PC-9 (cell line): ENCODE measurements at places on chromosomes 3 and 15. TPM values are rescaled to one million over a fixed set of nuclear protein-coding genes. Genes with fewer than 3 reads are reported as not detected.
A peak's percentile ranks its signal among the peaks of the same experiment; 100 is the strongest.

GRCh38 chr15:25410649-25411048 is 28.2 kb downstream of the UBE3A start:
- no peak for DNase-seq

LIPH gene
- 38.4 and 44.7 TPM in 2 replicates for total RNA-seq

DNA sequence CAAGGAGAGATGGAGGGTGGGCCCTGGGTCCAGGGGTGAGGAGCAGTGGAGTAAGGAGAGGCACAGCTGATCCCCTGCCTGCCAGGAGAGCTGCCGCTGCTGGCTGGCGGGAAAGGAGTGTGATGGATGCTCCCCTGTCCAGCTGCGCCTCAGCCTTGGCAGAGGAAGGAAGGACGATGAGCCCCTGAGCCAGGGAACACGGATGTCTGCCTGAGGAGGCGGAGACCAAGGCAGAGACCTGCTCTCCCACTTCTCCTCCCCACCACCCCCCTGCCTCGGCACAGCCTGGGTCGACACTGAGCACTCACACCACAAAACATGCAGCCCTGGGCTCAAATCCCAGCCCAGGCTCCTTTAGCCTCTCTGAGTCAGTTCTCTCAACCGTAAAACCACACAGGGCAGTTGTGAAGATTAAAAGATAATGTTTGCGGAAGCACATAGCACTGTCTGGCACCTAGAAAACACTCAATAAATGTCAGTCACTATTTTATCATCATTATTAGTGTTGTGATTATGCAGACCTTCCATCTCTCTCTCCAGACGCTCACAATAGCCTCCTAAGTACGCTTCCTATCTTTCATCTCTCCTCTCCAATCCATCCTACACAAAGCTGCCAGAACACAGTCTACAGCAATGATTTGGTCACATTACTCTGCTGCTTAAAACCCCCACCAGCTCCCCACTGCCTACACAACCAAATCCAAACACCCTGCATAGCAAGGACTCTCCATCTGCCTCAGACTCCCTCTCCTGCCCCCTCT is 52.2 kb downstream of the SEMA5B start:
- DNase-seq: peak; percentile 87

- no peak for DNase-seq
These were observed 31.0 kb upstream of the RBMS3 start for GRCh38 chr3:29249829-29250345.

DNA sequence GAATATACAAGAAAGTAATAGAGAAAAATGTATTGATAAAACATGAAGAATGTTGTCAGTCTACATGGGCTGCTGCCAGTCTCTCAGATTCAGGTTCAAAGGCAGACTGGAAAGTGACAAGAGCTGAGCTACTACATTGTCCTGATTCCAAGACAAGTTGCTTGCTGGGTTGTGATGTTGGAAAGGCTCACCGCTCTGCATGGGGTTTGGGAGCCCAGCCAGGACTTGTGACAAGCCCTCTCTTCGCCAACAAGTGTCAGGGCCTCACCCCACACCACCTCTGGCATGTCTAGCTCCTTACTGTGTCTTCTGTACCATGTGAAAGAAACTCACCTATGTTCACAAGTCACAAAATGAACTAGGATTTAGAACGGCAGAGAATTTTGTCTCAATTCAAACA is 43.0 kb upstream of the SH3GL3 start:
- no peak for DNase-seq

DNA sequence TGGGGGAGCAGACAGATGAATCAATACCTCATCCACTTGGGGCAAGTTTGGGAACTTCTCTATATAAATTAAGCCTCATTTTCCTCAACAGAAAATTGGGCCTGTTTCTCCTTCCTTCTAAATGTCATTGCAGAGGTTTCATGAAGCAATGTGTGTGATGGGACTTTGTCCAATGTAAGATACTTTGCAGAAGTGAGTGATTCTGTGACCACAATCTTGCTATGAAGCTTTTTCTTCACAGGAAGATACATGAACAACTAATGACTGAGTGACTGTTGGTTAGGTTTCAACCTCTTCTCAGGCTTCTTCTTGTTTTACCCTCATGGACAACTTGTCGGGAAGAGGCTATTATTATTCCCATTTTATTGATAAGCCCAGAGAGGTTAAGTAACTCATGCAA is 11.0 kb downstream of the TMEM45A start:
- no peak for DNase-seq

LXN gene
- not detected in 2 replicates for total RNA-seq

RTF1 gene
- total RNA-seq: 35.0 and 55.7 TPM in 2 replicates

- no peak for DNase-seq
These were observed 166.8 kb downstream of the LPP start for GRCh38 chr3:188320757-188321156.

DNA sequence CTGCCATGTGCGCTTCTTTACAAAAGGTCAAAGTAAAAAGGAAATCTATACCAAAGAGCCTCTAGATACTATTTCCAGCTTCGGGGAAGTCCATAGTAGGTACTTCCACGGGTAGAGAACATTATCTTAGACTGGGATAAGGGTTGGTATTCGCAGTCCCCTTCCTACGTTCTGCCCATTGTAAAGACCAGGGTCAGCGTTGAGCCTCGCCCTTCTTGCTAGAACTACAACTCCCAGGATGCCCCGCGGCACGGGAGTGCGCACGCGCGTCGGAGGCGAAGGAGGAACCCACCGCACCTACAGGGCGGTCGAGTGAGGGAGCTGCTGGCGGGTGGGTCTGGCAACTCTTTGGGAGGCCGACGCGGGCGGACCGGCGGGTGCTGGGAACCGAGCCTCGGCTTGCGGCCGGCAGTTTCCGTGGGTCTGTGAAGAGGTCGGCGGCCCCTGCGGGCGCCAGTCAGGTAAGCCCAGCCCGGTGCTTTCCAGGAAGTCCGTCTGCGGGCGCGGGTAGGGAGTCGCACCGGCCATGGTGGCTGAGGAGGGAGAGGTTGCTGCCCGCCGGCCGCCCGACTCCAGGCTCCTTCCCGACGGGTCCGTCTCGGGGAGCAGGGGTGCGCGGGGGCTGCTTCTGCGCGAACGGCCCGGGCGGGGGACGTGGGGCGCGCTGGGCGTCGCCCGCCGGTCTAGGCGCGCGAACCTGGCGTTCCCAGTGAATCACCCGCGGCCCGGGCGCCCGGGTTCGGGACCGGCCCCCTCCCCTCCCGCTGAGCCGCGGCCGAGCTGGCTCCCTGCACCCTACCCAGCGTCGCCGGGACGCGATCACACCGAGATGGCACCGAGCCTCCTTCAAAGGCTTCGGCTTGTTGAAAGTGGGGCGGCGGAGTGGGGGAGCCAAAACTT is at the start of gene TMOD3:
Gene TMOD3 (plus strand): TSS at position 278 of the 900 bp plus-strand sequence. CDS start 33,232 bp downstream, outside the sequence.
- DNase-seq: peak; percentile 91

- no peak for DNase-seq
These were observed 147.3 kb upstream of the CDIN1 start for GRCh38 chr15:36432161-36432560.

GOLGA6L25 gene
- not detected in 2 replicates for total RNA-seq

GPR171 gene
- total RNA-seq: not detected in 2 replicates

FOXL2 gene
- not detected in 2 replicates for total RNA-seq

GRCh38 chr15:59247364-59247763 is 40.7 kb downstream of the LDHAL6B start:
- DNase-seq: peak; percentile 42

- no peak for DNase-seq
These were observed 94.8 kb downstream of the DUT start for GRCh38 chr15:48426044-48426443.

GMPPB gene
- 20.4 and 24.2 TPM in 2 replicates for total RNA-seq

GRCh38 chr15:82130248-82130647 is 84.4 kb upstream of the MEX3B start:
- DNase-seq: no peak

XCR1 gene
- total RNA-seq: 0.13 and 0.18 TPM in 2 replicates

GRCh38 chr3:158102242-158103080 is 3.8 kb downstream of the SHOX2 start:
- DNase-seq: no peak

GRCh38 chr15:80755885-80756284 is 23.3 kb upstream of the CEMIP start:
- no peak for DNase-seq

- no peak for DNase-seq
These were observed 250.3 kb downstream of the CBLB start for GRCh38 chr3:105618556-105618955.

GRCh38 chr15:67305506-67305905 is 50.9 kb downstream of the IQCH start:
- no peak for DNase-seq

DNA sequence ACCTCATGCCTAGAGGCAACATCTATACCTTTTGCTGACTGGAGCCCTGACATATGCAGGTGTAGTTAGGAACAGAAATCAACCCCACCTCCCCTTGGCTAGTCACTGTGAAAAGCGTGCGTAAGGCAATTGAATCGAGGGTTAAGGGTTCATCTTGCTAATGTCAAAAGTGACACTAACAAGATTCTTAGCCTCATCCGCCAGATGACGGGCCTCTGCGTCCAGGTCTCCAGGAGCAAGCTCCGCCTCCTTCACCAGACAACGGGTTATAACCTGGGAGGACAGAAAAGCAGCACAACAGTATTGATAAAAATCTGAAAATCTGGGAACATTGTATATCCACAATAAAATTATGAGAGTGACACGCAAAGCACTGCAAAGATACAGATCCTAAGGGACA is 4.7 kb downstream of the SELENOS start:
- DNase-seq: no peak

GRCh38 chr3:23952646-23953045 is 7.6 kb downstream of the NR1D2 start:
- DNase-seq: no peak

PLXND1 gene
- 44.4 and 50.4 TPM in 2 replicates for total RNA-seq

PPP2R3A gene
- total RNA-seq: 30.0 and 42.6 TPM in 2 replicates

DNA sequence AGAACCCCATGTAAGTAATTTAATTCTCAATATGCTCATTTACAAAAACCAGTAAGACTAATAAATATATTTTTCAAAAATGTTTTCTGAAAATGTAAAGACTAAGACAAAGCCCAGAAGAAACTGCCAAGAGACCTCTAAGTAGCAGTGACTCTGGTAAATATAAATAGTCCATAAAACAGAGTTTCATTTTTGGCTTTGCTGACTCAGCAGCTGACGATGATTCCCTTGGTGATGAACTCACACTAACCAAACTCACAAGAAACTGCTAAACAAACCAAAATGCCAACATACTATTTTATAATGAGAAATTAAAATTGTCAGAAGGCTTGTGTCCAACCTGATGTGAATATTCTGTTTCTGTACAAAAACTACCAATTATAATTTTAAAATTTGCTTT is 31.5 kb upstream of the IMPG2 start:
- no peak for DNase-seq

FBXO40 gene
- not detected in 2 replicates for total RNA-seq

SLC22A13 gene
- 0.40 and 0.44 TPM in 2 replicates for total RNA-seq

- no peak for DNase-seq
These were observed 112.6 kb downstream of the SLC49A4 start for GRCh38 chr3:122907471-122907870.

CHRFAM7A gene
- not detected in 2 replicates for total RNA-seq

- peak; percentile 42 for DNase-seq
These were observed 58.5 kb upstream of the FAM174B start for GRCh38 chr15:92714077-92714476.

- DNase-seq: no peak
These were observed 94.6 kb downstream of the EEFSEC start for GRCh38 chr3:128247666-128248409.

GRK7 gene
- not detected in 2 replicates for total RNA-seq

DNA sequence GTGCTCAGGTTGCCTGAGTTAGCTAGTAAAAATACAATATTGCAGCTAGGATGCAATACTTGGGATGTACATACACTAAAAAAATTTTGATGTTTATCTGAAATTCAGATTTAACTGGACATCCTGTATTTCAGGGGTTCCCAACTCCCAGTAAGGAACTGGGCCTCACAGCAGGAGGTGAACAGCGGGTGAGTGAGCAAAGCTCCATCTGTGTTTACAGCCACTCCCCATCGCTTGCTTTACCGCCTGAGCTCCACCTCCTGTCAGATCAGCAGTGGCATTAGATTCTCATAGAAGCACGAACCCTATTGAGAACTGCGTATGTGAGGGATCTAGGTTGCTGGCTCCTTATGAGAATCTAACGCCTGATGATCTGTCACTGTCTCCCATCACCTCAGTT is 285.1 kb upstream of the PROK2 start:
- no peak for DNase-seq

DNA sequence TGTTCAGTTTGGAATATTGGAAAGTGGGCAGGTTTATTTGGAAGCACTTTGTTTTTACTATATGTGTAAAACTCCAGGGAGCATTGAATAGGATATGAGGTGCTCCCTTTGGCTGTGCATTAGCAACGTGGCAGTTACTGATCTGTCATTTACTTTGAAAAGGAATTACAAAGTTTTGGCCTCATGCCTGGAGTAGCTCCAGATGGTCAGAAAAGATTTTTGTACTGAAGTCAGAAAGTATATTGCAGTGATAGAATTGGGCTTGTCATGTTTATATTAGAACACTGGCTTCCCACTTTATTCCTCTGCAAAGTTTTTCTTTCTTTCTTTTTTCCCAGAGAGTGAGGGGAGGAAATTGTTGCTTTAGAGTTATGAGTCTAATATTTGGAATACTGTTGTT is 26.1 kb downstream of the FNDC3B start:
- DNase-seq: no peak

CPNE9 gene
- total RNA-seq: not detected in 2 replicates

MRPS22 gene
- 64.8 and 68.0 TPM in 2 replicates for total RNA-seq

DNA sequence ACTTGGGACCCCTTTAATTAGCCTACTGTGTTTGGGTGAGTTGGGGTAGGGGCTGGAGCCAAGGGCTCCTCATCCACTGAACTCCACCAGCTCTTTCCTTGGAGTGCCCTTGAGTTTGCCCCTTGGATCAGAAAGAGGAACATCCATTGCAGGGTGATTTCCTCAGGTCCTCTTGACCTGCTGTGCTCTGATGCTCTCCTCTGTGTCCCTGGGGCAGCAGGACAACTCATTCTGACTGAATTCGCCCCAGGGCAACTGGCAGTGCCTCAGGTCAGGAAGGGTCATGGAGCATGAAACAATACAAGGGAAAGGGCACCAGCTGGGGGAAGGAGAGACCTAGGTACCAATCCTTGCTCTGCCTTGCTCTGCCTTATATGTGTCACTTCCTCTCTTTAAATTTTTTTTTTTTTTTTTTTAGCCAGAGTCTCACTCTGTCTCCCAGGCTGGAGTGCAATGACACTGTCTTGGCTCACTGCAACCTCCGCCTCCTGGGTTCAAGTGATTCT is 47.8 kb downstream of the BSN start:
- peak; percentile 74 for DNase-seq

- DNase-seq: no peak
These were observed 523.2 kb upstream of the GOLIM4 start for GRCh38 chr3:168618827-168619470.

CCDC9B gene
- total RNA-seq: 141 and 168 TPM in 2 replicates
